ENCODE measurements at places on chromosomes 1 and 21.

DNA sequence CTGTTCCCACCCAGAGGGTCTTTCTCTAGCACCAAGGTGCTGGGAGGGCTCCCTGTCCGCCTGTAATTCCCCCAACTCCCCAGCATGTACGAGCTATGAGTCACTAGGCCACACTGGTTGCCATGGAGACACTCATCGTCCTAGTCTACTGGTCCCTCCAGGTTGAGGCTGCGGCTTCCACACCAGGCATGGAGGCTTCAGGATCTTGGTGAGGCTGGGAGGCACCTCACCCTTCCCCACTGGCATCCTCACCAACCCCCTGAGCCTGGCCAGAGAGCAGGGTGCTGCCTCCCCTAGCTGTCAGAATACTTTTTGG, 75.6 kb upstream of the KAZN start:
- DNase-seq: no peak

DNA sequence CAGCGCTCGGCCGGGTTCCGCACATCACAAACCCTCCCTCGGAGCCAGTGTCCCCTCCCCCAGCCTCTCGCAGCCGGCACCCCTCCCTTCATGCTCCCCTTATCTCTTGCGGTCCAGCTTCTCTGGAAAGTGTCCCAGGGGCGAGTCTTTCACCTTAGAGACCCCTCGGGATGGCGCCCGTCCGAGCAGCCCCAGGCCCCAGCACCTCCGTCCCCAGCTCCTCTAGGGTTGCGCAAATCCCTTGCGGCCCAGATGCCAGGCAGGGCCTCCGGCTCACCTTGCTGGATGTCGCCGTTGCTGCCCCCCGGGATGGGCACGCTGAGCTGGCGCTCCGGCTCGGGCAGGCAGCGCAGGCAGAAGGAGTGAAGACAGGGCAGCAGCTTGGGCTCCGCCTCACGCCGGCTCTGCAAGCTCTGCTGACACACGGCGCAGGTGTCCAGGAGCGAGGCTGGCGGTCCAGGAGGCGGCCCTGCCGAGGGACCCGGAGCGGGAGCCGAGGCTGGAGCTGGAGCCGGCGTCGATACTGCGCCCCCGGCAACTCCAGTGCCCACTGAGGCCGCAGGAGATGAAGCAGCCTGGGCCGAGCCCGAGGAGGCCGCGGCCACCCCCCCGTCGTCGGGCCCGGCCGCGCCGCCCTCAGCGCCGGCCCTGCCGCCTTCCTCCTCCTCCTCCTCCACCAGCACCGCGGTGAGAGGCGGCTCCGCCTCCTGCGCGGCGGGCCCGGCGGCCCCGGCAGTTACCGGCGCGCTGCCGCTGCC, 550 bp downstream of the TRIM33 start:
- no peak for DNase-seq

GRCh38 chr1:110495926-110496600, 22.9 kb downstream of the KCNA10 start:
- peak; percentile 80 for DNase-seq

DNA sequence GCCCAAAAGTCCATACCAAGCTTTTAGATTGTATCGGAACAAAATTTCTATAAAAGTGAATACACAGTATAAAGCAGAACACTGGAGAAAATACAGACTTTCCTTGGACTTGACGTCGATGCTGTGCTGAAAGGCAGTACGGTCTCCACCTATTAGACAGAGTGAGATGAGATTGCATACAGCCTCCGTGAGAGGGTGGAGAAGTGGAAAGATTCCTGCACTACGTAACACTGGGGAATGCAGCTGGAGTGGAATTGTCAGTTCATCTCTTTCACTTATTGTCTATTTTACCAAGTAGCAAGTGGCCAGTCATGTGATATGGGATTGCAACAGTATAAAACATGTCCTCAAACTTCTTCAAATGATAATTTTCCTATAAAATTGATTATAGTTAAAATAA, 209.5 kb downstream of the ZP4 start:
- DNase-seq: no peak

DNA sequence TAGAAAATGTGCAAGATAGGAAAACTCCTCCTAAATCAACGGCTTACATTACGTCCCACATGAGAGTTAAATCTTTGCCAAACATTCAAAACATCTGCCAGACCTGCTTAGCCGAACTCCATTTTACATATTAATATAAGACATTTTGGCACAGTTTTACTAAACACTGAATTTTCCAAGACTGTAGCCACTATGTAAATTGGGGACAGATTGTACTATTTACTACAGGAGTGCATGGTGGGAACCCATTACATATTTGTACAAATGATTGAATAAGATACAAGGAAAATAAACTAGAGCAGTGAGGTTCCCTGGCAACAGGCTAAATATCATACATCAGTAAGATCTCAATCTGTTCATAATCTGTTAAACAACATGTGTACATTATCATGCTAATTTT, 1234.4 kb downstream of the KCNT2 start:
- DNase-seq: no peak

DNA sequence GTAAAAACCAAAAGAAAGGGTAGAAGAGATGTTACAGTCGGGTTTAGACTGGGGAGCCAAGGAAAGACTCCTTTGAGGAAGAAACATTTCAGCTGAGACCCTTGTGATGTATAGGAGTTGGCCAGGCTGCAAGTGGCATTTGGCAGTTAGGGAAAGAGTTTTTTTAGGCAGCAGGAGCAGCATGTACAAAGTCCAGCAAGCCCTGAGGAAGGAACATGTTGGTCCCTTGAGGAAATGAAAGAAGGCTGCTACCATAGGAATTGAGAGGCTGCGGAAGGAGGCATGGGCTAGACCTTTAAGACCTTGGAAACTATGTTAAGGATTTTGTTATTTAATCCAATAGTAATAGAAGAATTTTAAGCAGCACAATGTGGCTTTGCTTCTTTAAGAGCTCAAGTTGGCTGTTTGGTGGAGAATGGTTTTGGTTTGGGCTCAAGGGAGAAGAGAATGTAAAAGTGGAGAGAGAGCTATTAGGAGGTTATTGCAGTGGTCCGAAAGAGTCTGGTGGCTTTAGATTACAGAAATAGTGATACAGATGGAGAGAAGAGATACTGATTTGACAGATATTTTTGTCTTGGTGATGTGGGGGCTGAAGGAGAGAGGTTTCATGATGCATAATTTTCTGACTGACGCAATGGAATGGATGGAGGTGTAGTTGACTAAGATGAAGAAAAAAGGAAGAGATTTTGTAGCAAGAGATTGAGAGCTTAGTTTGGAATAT, 26.6 kb downstream of the SMAP2 start:
- DNase-seq: no peak

GRCh38 chr1:11977625-11978024, 2.6 kb upstream of the MFN2 start:
- no peak for DNase-seq

GRCh38 chr1:230243583-230244353, 176.7 kb downstream of the GALNT2 start:
- no peak for DNase-seq

GRCh38 chr1:6989212-6990159, 204.2 kb downstream of the CAMTA1 start:
- DNase-seq: no peak

DNA sequence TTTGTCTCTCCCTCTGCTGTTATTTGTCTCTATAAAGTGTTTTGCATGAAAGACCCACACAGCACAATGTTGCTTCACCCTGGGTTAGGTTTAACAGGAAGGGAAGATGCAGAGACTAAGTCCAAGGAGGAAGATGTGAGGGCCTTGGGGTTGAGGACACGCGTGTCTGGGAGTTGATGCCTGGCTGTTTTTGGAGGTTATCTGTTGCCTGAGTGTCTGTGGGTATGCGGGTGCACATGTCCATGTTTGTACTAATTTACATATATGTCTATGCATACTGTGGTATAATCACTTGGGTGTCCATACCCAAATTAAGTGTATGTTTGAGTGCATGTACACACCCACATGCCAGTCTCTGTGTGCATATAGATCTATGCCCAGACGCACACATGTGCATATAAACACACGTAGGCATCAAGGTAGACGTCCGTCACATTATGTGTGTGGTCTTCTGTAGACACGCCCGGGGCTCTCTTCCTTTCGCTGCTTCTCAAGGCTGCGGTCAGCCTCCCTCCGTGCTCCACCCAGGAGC, 962 bp upstream of the MAN1C1 start:
- DNase-seq: no peak

DNA sequence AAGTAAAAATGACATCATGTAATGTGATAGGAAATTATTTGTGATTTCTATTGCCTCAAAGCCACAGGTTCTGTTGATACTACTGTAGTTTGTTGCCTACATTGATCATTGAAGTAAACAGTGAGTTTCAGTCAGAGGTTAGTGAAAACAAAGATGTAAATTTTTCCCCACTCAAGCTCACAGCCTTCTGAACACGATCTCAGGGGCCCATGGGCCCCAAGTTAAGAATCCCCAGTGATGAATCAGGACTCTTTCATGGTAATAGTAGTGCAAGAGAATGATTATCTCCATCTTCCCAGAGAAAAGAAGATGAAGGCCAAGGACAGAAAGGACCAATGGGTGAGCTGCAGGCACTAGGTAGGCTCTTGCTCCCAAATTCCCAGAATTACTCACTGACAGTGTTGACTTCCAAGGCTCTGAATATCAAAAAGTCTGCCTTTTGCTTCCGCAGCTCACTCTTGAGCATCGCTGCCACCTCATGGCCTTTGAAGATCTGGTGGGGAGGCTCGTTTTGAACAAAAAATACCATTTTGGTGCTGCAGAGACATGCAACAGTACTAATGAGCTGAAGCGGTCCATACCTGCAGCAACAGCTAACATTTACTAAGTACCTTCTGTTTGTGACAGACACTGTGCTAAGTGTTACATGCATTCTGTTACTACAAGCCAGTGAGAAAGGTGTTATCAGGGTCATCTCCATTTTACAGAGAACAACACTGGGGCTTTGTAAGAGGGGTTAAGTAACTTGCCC, 113.3 kb downstream of the KIAA0319L start:
- DNase-seq: peak; percentile 9

- DNase-seq: no peak
Observed at GRCh38 chr1:221736714-221737113, 5.2 kb downstream of the DUSP10 start.

GRCh38 chr1:101136271-101136670, 100.5 kb upstream of the S1PR1 start:
- no peak for DNase-seq

- no peak for DNase-seq
Observed at GRCh38 chr1:81157686-81158085, 643.0 kb upstream of the ADGRL2 start.

GRCh38 chr21:42735061-42735460, 81.6 kb downstream of the PDE9A start:
- DNase-seq: no peak

GRCh38 chr1:154478639-154479038, 23.4 kb upstream of the TDRD10 start:
- peak; percentile 88 for DNase-seq

GRCh38 chr1:19055701-19056100, 99.2 kb upstream of the IFFO2 start:
- DNase-seq: no peak

- DNase-seq: no peak
Observed at GRCh38 chr1:168443899-168444298, 99.9 kb downstream of the XCL2 start.

- no peak for DNase-seq
Observed at GRCh38 chr1:217369996-217370551, 260.8 kb downstream of the GPATCH2 start.

GRCh38 chr21:41692185-41692565, 74.7 kb downstream of the RIPK4 start:
- no peak for DNase-seq

DNA sequence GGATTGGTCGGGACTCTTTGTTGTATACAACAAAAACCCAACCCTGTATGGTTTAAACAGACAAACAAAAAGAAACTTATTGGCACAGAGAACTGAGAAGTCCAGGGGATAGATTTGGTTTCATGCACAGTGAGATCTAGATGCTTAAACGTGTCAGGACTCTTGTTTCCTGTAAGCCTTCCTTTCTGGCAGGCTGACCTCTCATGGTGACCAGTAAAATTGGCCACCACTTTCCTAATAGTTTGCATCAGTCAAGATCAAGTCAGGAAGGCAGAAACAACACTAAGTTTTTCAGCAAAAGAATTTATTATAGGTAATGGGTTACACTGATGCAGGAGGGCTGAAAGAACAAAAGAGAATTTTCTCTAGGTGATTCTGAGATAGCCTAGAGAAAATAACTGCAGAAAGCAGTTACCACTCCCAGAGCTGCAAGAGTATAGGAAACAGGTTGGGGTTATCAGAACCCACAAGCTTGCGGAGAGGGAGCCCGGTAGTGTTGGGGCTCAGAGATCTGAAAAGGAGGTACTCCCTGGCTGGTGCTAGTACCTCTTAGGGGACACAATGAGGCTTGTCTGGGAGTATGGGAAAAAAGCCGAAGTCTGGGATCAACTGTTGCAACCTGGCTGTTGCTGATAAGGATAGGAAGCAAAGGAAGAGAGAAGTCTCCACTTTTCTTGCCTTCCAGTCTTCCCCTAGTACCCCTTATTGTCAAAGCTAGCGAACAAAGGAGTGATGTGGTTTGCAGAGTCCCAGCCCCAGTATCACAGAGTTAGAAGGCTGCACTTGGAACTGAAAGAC, 21.4 kb downstream of the CITED4 start:
- no peak for DNase-seq

DNA sequence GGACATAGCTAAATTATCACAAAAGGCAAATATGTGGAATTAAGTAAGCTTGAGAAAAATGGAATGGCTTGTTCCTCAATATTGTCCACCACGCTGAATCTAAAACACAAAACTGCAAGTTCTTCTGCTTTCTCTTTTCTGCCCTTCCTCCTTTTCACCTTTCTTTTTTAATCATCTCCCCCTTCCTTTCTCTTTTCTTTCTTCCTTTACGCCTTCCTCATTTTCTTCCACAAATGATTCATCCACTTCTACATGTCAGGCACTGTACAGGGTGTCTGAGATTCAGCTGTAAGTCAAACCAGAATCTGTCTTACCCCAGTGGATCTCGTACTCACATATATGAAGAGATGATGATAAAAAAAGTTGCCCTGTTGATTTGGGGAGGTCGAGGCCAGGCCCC, 1182.5 kb downstream of the MRPL39 start:
- DNase-seq: no peak

- no peak for DNase-seq
Observed at GRCh38 chr1:151545542-151545941, 5.4 kb downstream of the TUFT1 start.

DNA sequence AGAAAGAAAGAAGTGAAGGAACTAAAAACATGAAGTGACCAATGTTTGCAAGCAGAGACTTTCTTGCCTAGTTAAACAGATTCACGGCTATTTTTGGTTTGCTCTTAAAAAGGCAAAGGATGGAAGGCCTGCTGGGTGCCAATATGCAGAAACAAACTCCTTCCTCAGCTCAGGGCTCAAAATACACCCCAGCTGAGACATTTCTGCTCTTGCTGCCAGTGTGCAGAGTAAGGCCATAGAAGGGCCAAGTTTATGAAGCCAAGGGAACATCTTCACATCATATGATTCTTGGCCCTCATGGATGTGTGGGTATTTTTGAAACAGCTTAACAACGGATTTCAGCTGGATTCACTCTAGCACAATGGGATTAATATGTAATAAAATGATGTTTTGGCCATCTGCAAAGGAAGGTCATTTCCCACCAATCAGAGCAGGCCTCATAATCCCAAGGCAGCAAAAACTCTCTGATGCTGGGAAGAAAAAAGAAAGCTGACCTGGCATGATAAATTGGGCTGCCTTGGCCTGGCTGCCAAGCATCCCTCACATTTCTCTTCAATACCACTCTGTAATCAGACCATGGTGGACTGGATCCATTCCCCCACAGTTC, 70.7 kb downstream of the CAPZB start:
- no peak for DNase-seq

Data from Kasumi-1 (cell line).